Omental fat pad (tissue), 4 donors: ENCODE measurements at places on chromosomes 2 and 18. TPM values are rescaled to one million over a fixed set of nuclear protein-coding genes. Genes with fewer than 3 reads are reported as not detected.

SH2D6 gene
- total RNA-seq, result not detected

IL18R1 gene
- 32.2 TPM for total RNA-seq

CSRNP3 gene
- total RNA-seq, result 1.5 TPM

IL1F10 gene
- not detected for total RNA-seq

C2orf76 gene
- 10.6 TPM for total RNA-seq

GRCh38 chr2:29518010-29518409 is 402.8 kb downstream of the CLIP4 start:
- no peak for DNase-seq

GRCh38 chr2:37085731-37086147 is 1.4 kb downstream of the GPATCH11 start:
- DNase-seq, result no peak

DNA sequence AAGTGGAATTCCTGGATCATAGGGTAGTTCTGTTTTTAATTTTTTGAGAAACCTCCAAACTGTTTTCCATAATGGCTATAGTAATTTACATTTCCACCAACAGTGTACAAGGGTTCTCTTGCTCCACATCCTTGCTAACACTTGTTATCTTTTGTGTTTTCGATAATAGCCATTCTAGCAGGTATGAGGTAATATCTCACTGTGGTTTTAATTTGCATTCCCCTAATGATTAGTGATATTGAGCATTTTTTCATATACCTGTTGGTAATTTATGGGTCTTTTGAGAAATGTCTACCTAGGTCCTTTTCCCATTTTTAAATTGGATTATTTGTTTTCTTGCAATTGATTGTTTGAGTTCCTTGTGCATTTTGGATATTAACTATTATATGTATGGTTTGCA is 39.6 kb downstream of the DIS3L2 start:
- DNase-seq, result no peak

GRCh38 chr18:62556397-62556796 is 33.6 kb downstream of the ZCCHC2 start:
- DNase-seq, result no peak

DNA sequence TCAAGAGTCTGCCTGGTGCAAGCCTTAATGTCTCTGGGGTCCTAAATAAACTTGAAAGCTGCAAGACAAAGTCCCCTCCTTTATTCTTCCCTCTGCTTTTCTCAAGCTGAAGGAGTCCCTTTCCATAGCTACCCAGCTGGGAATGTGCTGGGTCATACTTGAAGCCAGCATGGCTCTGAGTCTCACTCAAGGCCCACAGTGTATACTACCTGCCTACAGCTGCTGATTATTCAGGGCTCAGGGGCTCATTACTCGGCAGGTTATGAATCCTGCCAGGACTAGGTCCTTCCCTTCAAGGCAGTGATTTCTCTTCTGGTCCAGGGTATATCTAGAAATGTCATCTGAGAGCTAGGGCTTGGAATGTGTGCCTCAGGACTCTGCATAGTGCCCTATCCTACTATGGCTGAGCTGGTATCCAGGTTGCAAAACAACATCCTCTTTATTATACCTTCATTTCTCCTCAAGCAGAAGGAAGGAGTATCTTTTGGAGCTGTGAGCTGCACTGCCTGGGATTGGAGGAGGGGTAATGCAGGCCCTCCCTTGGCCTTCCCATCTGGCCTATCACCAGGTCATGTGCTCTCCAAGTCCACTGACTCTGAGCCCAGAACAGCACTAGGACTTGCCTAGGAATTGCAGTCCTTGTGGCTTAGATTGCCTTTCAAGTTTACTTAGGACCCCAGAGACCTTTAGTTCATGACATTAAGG is 22.3 kb downstream of the IL1RN start:
- DNase-seq, result no peak

GRCh38 chr2:1170241-1170640 is 219.6 kb downstream of the SNTG2 start:
- DNase-seq, result no peak

DNA sequence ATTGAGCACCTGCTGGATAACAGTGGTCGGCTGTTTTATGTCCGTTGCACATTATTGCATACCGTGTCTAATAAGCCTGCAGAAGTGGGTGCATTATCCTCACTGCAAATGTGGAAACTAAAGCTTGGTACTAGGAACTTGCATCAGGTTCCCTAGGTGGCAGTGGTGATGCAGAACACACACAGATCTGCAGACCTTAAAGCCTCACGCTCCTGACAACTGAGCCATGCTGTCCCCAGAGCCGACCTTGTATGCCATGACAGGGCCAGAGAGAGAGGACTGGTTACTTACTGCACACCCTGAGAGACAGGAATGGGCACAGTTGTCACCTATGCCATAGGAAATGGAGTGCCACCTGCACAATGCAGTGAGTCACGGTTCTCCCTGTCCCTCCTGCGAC is 151.8 kb downstream of the SH3RF3 start:
- no peak for DNase-seq

- DNase-seq, result no peak
Measured at GRCh38 chr18:24924066-24924716, 427.8 kb downstream of the ZNF521 start.

- no peak for DNase-seq
Measured at GRCh38 chr2:18123211-18123570, 244.7 kb downstream of the KCNS3 start.

DNA sequence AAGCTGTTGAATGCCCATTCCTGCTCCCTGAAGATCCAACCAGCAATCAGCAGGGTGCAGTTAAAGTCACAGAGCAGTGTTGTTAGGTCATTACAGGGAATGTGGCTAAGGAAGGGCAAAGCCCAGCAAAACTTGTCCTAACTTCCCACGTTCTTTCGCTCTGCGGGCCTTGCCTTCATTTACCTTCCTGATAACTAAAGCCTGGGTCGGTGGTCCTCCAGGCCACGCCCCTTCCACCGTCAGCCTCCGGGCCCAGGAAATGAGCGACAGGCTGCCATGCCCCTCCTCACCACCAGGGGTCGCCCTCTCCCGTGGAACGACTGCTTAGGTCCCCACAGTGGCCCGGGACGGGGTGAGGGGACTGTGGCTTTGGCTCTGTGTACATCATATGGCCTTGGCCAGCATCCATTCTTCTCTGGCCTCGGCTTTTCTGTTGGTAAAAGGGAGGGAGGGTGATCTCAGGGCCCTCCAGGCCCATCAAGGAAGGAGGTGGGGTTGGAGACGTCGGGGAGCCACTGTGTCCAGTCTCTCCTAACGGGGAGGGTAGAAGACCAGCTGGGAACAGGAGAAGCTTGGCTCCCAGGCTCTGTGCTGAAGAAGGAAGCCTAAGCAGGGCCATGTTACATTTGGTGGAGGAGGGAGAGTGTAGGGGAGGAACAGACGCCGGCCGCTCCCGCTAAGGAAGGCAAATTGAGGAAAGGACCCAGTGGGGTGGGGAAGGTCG is 2.2 kb downstream of the SH2D6 start:
- peak; percentile 98 for DNase-seq
